ENCODE measurements at places on chromosomes 12 and 14.

DNA sequence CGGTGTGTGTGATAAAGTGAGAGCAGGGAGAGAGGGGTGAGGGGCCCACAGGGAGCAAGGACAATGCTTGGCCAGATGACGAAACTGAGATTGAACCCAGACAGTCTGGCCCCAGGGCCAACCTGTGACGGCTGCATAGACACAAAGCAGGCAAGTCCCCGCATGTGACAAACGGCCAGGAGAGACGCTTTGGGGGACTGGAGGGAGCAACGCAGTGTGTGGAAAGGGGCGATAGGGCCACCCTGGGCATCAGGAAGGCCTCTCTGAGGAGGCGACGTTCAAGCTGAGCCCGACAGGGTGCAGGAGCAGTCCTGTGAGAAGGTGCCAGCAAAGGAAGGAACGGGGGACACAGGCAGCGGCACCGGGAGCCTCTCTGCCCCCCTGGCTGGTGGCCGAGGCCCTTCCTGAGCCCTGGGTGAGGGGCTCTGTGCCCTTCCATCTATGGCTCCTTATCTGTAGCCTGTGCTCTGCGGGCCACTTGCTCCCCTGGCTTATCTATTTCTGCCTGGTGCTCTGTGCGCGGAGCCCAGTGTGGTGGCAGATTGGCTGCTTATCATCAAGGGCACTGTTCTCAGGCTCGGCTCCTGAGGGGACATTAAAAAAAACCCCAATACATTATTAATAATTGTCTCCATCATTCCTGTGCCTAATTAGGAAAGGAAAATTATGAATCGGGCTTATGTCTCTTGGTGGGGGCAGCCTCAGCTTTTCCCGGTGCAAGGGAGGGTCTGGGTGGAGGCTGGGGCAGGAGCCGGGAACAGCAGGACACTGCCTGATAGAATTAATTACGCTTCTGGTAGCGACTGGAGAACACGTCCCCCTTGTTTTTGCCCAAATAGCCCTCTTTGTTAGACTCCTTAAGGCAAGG lies 39.8 kb downstream of the PRIMA1 start:
- no peak for DNase-seq

DNA sequence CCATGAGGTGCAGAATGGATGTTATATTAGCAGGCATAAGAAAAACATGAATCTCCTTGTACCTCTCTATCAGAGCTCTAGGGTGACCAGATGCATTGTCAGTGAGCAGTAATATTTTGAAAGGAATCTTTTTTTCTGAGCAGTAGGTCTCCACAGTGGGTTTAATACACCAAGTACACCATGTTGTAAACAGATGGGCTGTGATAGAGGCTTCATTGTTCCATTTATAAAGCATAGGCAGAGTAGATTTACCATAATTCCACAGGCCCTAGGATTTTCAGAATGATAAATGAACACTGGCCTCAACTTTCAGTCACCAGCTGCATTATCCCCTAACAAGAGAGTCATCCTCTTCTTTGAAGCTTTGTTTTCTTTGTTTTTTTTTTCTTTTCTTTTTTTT lies 185.2 kb downstream of the ERC1 start:
- DNase-seq = no peak

DNA sequence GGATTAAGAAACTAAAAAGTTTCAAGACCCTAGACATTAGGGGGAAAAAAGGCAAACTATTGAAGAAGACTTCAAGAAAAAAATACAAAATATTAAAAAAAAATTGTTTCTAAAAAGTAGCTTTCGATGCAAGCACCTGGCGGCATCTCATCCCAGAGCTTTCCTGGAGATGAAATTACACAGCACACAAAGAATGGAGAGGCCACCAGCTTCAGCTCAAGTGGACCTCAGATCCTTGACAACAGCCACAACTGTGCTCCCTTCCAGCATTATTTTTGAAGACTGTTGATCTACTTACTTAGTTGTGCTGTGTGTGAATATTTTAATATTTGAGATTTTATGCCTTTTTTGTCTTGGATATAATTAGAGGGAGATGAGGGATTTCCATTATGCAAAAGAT lies 479.0 kb downstream of the GLT1D1 start:
- no peak for DNase-seq

DNA sequence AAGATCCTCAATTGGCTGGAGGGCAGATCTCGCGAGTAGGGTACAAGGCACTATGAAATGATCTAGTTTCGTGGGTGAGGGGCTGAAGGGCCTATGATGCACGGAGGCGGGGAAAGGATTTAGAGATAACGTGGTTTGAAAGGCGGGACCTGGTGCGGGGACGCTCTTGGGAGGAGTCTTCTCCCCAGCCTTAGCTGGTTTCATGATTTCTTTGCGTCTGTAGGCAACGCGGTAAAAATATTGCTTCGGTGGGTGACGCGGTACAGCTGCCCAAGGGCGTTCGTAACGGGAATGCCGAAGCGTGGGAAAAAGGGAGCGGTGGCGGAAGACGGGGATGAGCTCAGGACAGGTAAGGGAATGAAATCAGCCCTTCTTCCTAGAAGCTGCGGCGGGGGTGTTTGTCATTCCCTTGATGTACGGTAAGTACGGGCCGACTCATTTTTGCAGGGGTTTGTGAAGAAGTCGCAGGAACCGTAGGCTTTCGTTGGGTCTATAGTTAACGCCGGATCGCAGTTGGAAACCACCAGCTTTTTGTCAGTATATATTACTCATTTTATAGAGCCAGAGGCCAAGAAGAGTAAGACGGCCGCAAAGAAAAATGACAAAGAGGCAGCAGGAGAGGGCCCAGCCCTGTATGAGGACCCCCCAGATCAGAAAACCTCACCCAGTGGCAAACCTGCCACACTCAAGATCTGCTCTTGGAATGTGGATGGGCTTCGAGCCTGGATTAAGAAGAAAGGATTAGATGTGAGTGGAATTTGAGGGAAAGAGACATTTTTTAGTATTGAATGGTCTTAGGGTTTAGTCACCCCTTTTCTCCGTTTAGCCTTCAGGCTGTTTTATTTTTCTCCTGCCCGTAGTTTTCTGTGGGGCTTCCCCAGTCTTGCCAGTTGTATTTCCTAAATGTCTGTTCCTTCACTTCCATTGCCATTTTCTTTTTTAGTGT lies 602 bp downstream of the APEX1 start:
- DNase-seq = peak; percentile 59

DNA sequence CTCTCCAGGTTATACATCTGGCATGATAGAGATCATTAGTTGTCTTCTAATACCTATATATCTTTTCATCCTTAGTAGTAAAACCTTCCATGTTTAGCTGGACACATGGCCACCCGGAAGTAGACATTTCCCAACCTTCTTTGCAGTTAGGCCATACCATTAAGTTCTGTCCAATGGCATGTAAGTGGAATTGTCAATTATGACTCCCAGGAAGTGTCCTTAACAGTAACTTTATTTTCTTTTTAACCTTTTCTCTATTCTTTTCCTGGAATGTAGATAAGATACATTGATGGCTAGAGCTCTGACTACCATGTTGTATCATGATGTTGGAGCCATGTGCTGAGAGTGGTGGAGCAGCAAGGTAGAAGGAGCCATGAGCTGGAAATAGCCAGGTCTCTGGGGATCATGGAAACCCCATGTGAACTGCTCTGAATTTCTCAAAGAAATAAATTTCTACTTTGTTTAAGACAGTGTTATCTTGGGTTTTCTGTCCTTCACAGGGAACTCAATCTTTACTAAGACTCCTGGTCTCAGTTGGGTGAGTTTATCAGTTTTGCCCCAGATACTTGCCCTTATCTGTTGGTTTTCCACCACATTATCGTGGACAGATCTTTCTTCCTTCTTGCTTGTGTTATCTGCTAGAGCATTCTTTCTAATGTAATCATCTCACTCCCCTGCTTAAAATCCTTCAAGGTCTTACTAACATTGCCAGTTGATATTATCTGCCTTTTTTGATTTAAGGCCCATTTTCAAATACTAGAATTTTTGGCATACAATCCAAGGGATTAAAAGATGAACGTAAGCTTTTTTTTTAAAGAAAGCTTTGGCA lies 5.1 kb upstream of the LTA4H start:
- no peak for DNase-seq

GRCh38 chr14:55760789-55761566 lies 181.0 kb downstream of the KTN1 start:
- DNase-seq = no peak

Measured in D721Med (cell line).